ENCODE measurements at places on chromosomes 1 and 21. TPM values are rescaled to one million over a fixed set of nuclear protein-coding genes. Genes with fewer than 3 reads are reported as not detected.

DNA sequence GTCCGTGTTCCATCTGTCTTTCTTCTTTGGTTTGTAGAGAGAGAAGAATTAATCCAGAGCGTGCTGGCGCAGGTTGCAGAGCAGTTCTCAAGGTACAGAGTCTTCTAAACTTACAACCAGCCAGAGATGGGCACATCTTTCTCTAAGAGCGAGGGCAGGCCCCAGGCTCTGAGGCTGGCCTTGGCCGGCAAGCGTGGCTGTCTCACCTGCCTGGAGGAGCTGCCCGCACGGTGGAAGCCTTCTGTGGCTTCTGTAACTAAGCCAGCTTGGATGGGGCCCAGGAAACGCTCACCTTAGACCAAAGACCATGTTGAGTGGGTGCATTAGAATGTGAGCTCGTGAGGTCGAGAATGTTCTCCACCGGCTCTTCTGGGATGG, 78.6 kb downstream of the PDE9A start:
- DNase-seq, result no peak

GRCh38 chr21:42061986-42062235, 9.2 kb upstream of the UMODL1 start:
- DNase-seq, result no peak

DNA sequence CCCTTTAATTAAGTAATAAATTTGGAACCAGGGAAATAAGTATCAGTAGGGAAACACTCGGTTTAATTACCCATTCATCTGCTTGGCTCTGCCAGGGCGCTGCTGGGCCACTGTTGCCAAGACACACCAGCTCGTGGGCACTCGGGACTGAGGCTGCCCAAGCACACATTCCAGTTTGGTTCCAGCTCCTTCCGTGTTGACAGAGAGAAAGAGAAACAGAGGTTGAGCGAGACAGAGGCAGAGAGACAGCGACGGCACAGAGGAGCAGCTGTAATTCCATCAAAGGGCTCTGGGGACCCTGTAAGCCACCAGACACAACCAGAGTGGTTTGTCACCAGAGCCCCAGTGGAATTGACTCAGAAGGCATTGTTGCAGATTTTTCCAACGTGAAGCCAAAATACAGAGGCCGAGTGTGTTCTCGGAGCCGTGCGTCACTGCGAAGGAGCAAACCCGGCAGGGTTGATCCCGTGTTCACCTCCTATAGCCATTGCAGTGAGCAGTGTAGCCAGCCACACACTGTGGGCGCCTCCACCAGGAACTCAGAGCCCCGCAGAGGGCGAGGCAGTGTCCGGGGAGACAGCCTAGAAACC, 33.5 kb downstream of the SYF2 start:
- no peak for DNase-seq

GRCh38 chr1:175221557-175222175, 29.1 kb upstream of the KIAA0040 start:
- DNase-seq, result no peak

- DNase-seq, result no peak
Observed at GRCh38 chr1:185775501-185775900, 41.3 kb downstream of the HMCN1 start.

DNA sequence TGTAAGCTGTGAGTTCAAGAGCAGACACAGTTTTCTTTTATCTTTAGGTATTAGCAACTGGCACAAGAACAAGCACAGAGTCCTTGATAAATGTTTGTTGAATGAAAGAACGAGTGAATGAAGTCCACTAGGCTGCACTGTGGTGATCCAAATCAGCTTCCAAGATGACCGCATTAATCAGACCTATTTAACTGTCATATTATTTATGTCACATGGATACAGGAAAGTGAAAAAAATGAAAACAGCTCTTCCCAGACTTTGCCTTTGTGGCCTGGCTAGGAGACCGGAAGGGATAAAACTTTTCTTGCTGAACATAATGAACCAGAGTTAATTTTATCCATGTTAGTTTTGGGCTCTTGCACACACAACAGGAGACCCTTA, 261.3 kb downstream of the TNR start:
- DNase-seq, result no peak

DNA sequence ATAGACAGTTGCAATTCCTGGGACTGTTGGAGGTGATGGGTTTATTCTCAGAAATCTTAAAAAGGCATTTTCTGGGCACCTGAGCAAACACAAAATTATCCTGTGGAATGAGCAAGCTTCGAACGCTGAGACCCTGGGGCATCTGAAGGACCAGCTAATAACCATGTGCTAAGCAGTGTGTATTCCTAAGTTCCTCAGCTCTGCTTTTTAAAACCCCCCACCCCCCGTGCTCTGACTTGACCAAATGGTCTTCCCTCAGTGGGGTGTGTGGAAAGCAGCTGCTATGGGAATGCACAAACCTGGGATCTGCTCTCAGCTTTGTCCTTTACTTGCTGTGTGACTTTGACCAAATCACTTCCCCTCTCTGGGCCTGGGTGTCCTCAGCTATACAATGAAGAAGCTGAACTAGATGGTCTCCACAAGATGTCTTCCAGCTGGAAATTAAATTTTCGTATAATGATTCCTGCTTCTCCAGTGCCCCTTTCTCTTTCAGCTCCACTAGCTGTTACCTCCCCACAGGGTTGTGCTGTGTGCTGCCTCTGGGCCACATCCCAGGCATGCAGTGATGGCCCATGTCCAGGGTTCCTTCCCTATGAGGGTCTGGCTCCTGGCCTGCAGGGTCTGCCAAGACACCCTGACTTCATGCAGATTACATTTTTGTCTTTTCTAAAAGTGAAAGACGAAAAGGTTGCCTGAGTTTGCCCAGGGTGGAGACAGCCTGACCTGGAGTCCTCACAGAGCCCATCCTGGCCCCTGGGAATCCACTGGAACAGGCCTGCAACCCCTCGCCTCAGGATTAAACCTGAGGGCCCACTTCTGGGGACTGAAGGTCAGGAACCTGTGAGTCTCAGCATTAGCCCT, 14.9 kb upstream of the CD247 start:
- DNase-seq, result no peak

DNA sequence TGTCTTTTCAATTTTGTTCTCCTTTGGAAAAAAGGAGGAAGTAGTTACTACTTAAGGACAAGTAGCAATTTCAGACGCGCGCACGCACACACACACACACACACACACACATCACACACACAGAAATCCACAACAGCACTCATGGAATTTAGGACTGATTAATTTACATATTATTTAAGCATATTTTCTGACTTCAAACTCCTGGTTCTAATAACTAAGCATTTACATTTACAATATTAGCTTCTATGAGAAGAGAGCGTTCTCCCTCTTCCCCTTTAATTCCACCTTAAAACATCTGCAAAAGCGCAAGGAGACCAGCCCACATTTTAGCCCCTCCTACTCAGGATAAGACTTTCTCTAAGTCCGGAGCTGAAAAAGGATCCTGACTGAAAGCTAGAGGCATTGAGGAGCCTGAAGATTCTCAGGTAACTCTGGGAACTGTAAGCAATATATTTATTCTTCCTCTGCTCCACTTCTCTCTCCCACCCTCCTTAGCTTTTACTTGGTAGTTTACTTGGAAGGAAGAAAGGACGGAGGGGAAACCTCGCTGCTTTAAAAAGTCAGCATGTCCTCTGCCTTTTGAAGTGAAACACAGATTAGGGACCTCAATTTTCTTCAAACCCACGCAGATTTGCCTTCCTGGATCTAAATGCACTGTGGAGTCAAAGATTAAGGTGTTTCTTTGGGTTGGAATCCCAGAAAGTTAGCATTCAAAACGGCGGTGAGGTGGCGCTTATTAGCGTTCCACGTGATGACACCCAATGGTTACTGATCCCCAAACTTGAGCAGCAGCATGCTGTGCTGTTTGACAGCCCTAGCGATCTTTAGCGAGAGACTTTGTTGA, at the start of gene PLA2G4A:
Gene PLA2G4A (plus strand): TSS at position 339 of the 844 bp plus-strand sequence. CDS start 25,406 bp downstream, outside the sequence.
- no peak for DNase-seq

DNA sequence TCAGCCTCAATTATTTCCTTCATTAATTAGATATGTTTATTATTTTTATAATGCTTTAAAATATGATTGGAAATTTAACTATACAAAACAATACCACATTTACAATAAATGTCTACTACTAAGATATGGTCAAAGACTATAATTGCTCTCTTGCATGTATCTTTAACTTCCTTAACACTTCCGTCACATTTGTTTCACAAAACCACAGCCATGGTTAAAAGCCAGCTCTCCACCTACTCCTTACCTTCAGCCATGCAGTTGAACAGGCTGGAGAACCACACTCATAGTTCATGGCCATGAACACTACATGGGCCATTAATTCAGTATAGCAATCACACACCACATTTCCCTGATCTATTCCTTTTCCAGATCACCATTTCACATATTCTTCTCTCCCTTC, 72.2 kb downstream of the NME7 start:
- no peak for DNase-seq

- DNase-seq, result no peak
Observed at GRCh38 chr1:97791251-97791650, 129.6 kb downstream of the DPYD start.

DNA sequence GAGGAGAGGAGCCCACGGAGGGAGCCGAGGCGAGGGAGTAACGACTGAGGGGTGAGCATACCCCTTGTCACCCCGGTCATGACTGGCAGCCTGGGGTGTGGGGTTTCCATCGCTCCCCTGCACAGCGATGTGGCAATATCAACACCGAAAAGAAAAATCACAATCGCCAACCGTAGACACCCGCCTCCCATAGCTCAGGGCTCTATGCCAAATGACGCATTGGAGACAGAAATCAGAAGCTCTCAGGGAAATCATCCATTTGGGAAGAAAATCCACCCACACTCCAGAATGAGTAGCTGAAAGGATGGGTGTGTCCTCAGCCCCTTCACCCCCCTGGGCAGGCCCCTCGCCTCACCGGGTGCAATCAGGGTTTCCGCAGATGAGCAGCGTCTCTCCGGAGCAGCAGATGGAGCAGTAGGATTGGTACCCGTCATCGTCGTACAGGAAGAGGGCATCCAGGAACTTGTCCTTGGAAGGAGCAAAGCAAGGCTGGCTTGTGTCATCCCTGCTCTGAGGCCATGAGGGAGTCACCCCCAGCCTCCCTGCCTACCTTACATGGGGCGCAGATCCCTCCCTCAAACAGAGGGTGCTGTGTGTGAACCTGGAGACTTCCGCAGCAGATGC, 2.5 kb downstream of the DNMT3L start:
- DNase-seq, result no peak

GRCh38 chr1:161159913-161160243, 578 bp downstream of the USP21 start:
- no peak for DNase-seq

- no peak for DNase-seq
Observed at GRCh38 chr21:24693779-24694178, 913.5 kb downstream of the MRPL39 start.

- no peak for DNase-seq
Observed at GRCh38 chr1:24047110-24047477, 64.8 kb downstream of the MYOM3 start.

DNA sequence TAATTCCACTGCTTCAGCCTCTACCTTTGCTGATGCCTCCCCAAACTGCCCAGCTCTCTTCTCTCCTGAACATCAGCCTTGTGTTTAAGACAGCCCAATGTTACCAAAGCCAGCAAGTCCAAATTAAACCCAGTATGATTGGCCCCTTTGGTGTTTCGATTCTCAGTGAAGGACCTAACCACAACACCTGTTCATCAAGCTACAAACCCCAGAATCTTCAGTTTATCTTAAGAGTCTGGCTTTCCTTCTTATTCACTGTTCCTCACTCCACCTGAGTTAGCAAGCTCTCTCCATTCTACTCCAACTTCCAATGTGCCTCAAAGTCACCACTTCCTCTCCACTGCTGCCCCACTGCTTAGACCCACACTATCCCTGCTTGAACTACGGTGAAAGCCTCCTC, 25.5 kb upstream of the ITPKB start:
- DNase-seq, result no peak

- no peak for DNase-seq
Observed at GRCh38 chr1:213985209-213986019, 2.4 kb upstream of the PROX1 start.

GRCh38 chr1:112904071-112904830, 51.7 kb downstream of the SLC16A1 start:
- DNase-seq, result no peak

Gene IFI44L
- 5.5 TPM for total RNA-seq

Gene EPHA8
- not detected for total RNA-seq

Gene XKR8
- 4.6 TPM for total RNA-seq

Gene CXADR
- 12.2 TPM for total RNA-seq

Gene MYCL
- total RNA-seq, result 0.31 TPM

Gene RGS4
- total RNA-seq, result 4.1 TPM

Gene IKBKE
- total RNA-seq, result 5.8 TPM

Gene ITGB2
- total RNA-seq, result 581 TPM

Gene USH2A
- total RNA-seq, result not detected

Gene KIF21B
- total RNA-seq, result 2.4 TPM
